Cardiac muscle cell (in vitro differentiated cells and primary cell): ENCODE measurements at places on chromosomes 2 and 18.

- H3K27ac ChIP-seq: no peak overlapping the region
- no peak for DNase-seq
- H3K27me3 ChIP-seq: no peaks in the 10 kb centered on the region
- no peak overlapping the region for H3K4me3 ChIP-seq
Observed at GRCh38 chr2:150903461-150903860, 358.2 kb downstream of the RBM43 start.

DNA sequence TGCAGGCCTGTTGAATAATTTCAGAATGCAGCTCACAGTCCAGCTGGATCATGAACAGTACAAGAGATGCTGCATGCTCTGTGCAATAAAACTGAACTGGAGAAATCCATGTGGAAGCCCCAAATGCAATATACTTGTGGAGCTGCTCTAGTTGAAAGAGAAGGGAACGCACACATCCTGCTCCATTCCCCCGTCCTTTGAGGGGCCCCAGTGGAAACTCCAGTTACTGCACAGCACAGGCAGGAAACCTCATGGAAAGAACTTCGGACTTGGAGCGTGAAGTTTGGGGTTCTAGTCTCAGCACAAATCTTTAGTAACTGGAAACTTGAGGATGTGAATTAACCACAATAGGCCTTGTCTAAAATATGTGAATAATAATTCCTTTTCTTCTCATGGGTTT, 73.2 kb downstream of the PLA2R1 start:
- H3K4me1 ChIP-seq: no peaks in the 10 kb centered on the region
- no peaks in the 10 kb centered on the region for H3K36me3 ChIP-seq
- H3K27me3 ChIP-seq: no peaks in the 10 kb centered on the region
- H3K27ac ChIP-seq: no peak overlapping the region

DNA sequence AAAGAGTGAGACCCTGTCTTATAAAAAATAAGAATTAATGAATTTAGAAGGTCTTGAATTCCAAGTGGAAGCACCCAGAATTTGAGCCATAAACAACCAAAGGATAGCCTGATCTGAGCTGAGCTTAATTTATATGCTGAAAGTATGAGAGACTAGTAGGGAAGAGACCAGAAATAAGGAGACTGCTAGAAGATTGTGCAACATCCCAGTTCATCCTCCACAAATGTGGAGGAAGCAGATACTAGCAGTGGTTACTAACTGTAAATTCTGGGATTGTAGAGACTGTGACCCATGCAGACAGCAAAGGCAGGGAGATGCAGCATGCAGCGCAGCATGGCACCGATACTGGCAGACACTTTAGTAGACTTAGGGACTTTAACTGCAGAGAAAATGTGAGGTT, 1.5 kb upstream of the SULT1C2 start:
- DNase-seq: no peak
- no peak overlapping the region for H3K27ac ChIP-seq
- no peak overlapping the region for H3K4me3 ChIP-seq
- H3K27me3 ChIP-seq: no peaks in the 10 kb centered on the region

DNA sequence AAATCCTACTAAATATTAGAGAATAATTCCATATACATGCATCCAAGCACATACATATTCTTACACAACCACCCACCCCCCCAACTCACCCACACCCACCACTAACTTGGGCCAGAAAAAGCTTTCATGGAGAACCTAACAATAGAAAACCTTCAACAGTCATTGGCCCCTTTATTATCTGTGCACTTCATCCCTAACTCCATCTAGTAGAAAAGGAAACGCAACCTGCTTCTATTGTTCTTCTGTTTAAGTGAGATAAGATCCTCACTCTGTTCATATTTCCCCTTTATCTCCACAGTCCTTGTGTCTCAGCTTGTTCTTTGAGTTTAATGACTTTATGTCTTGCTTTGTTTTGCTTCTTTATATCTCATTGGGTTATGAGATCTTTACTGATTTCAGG, 1740.2 kb upstream of the CELF4 start:
- no peaks in the 10 kb centered on the region for H3K36me3 ChIP-seq
- no peak overlapping the region for H3K4me3 ChIP-seq
- DNase-seq: no peak
- no peaks in the 10 kb centered on the region for H3K4me1 ChIP-seq

GRCh38 chr18:8803957-8804356, 98.6 kb downstream of the MTCL1 start:
- no peak overlapping the region for H3K27ac ChIP-seq
- no peak overlapping the region for H3K4me3 ChIP-seq
- no peaks in the 10 kb centered on the region for H3K27me3 ChIP-seq
- DNase-seq: no peak
- no peaks in the 10 kb centered on the region for H3K36me3 ChIP-seq
- peaks cover 21% of the 10 kb centered on the region for H3K4me1 ChIP-seq

- no peak overlapping the region for H3K4me3 ChIP-seq
- no peak overlapping the region for H3K27ac ChIP-seq
- no peaks in the 10 kb centered on the region for H3K4me1 ChIP-seq
- H3K27me3 ChIP-seq: no peaks in the 10 kb centered on the region
- H3K36me3 ChIP-seq: no peaks in the 10 kb centered on the region
Observed at GRCh38 chr2:20985062-20985461, 58.8 kb downstream of the APOB start.

GRCh38 chr18:47558110-47558750, 306.8 kb upstream of the SKOR2 start:
- H3K4me3 ChIP-seq: no peak overlapping the region
- no peaks in the 10 kb centered on the region for H3K4me1 ChIP-seq
- DNase-seq: no peak
- peaks cover 20% of the 10 kb centered on the region for H3K27me3 ChIP-seq
- no peaks in the 10 kb centered on the region for H3K36me3 ChIP-seq

DNA sequence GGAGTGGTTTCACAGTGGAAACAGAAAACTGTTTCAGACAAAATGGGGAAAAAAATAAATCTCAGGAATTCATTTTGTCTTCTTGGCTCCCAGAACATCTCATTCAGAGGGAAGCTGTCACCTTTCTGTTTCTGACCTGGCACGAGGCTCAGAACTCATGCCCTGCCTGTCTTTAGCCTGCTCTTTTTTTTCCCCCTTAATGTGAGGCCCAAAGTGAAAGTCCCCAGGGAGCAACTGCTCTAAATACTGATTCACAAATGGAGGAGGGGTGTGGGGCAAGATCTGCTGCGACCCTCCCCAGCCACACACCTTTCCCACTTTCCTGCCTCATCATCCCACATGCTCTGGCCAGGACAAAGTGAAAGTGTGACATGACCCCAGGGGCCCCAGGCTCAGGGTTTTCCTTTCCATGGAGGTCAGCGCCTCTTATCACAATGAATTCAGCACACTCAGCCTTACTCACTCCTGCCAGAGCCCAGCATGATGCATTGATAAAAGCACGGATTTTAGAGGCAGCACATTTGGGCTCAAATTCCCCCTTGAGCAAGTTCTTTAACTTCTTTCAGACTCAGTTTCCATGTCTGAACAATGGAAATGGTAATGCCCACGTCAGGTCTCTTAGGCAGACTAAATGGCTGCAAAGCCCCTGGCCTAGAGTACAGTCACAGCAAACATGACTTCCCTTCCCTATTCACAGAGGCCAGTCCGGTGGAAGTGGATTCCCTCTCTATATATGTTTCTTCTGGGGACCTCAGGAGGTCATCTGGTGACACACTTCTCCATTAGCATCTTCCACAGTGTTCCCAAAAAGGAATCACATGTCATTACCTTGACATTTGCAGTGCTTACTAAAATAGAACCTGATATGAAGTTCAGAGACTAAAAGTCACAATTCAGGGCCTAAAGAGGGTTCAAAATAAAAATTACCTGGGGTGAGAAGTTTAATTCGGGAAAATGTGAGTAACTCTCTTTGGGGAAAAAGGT, 55.3 kb upstream of the TMEM163 start:
- peak overlapping the region; percentile 63 for H3K27ac ChIP-seq
- no peaks in the 10 kb centered on the region for H3K27me3 ChIP-seq
- no peaks in the 10 kb centered on the region for H3K36me3 ChIP-seq
- H3K4me3 ChIP-seq: no peak overlapping the region

GRCh38 chr2:37766106-37766505, 94.7 kb upstream of the CDC42EP3 start:
- no peak overlapping the region for H3K27ac ChIP-seq
- no peak for DNase-seq
- no peak overlapping the region for H3K4me3 ChIP-seq
- no peaks in the 10 kb centered on the region for H3K36me3 ChIP-seq
- H3K27me3 ChIP-seq: no peaks in the 10 kb centered on the region
- H3K4me1 ChIP-seq: peaks cover 12% of the 10 kb centered on the region

DNA sequence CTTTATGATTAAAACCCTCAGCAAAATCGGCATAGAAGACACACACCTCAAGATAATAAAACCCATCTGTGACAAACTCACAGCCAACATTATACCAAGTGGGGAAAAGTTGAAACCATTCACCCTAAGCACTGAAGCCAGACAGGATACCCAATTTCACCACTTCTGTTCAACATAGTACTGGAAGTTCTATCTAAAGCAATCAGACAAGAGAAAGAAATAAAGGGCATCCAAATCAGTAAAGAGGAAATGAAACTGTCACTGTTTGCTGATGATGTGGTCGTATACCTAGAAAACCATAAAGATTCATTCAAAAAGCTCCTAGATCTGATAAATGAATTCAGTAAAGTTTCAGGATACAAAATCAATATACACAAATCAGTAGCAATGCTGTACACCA, 16.4 kb upstream of the RPRD1A start:
- DNase-seq: no peak
- H3K4me3 ChIP-seq: no peak overlapping the region
- no peak overlapping the region for H3K27ac ChIP-seq
- H3K4me1 ChIP-seq: no peaks in the 10 kb centered on the region
- H3K36me3 ChIP-seq: no peaks in the 10 kb centered on the region
